Epithelial cell of proximal tubule (primary cell): ENCODE measurements at places on chromosomes 4 and X. TPM values are rescaled to one million over a fixed set of nuclear protein-coding genes. Genes with fewer than 3 reads are reported as not detected.

AFF1 gene
- total RNA-seq = 12.5 and 13.2 TPM in 2 replicates

BBS12 gene
- total RNA-seq = 2.2 and 3.5 TPM in 2 replicates

MORF4L2 gene
- total RNA-seq = 273 and 369 TPM in 2 replicates

PDCL2 gene
- not detected in 2 replicates for total RNA-seq

XAGE2 gene
- not detected in 2 replicates for total RNA-seq

SUPT20HL1 gene
- total RNA-seq = not detected in 2 replicates

PLAC1 gene
- 0.29 TPM in 1 of 2 replicates, not detected in the other for total RNA-seq

FMR1NB gene
- not detected in 2 replicates for total RNA-seq

S100P gene
- 0.14 and 92.5 TPM in 2 replicates for total RNA-seq

DNA sequence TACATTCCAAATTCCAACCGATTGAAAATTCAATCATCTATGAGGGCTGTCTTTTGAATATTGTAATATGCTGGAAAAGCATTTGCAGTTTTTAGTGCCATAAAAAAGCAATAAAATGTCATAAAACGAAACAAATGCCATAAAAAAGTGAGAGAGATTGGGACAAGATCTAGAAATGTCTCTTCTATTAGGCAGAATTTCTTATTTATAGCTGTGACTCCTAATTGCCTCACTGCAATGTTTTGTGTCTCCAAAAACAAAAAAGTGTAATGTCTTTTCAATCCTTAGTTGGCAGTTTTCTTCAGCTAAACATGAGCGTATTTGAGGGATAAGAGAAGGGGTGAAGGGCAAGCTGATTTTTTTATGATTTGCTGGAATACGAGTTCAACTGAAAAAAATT is 153.9 kb downstream of the NAF1 start:
- DNase-seq = no peak

DNA sequence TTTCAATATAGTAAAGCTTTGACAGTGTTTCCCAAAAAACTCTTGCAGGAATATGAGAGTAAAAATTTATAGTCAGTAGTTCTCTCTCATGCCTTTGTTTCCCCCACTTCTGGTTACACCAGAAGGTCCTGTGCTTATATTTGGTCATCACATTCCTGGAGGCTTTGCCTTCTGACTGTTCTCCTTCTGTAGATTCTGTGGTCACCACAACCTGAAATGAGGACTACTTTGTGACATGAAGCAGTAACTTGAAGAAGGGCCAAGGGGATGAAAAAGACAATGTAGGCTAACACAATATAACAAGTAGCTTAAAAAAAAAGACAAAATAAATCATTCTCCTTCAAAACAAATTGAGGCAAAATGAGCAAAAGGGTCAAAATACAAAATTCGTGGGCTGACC is 366.2 kb upstream of the NR3C2 start:
- no peak for DNase-seq

DNA sequence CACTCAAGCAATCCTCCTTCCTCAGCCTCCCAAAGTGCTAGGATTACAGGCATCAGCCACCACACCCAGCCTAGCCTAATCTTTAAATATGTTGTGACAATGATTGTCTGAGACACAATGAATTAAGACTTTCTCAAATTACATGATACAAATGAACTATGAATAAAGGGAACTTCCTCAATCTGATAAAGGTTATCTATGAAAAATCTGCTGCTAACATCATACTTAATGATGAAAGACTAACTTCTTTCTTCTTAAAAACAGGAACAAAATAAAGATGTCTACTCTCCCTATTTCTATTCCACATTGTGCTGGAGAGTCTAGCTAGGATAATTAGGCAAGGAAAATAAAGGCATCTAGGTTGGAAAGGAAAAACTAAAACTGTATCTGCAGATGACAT is 60.0 kb downstream of the PDHA1 start:
- DNase-seq = no peak

GRCh38 chrX:124209792-124210576 is 122.5 kb upstream of the TEX13D start:
- no peak for DNase-seq

- DNase-seq = no peak
Measured at GRCh38 chr4:107131295-107131694, 95.2 kb upstream of the DKK2 start.

GRCh38 chr4:111501946-111502345 is 643.3 kb upstream of the FAM241A start:
- DNase-seq = no peak

- no peak for DNase-seq
Measured at GRCh38 chrX:70908541-70908940, at the start of gene TEX11. Gene TEX11, minus strand, starts transcription at chrX:70908711. Its CDS starts 922 bp downstream, at chrX:70907789.

DNA sequence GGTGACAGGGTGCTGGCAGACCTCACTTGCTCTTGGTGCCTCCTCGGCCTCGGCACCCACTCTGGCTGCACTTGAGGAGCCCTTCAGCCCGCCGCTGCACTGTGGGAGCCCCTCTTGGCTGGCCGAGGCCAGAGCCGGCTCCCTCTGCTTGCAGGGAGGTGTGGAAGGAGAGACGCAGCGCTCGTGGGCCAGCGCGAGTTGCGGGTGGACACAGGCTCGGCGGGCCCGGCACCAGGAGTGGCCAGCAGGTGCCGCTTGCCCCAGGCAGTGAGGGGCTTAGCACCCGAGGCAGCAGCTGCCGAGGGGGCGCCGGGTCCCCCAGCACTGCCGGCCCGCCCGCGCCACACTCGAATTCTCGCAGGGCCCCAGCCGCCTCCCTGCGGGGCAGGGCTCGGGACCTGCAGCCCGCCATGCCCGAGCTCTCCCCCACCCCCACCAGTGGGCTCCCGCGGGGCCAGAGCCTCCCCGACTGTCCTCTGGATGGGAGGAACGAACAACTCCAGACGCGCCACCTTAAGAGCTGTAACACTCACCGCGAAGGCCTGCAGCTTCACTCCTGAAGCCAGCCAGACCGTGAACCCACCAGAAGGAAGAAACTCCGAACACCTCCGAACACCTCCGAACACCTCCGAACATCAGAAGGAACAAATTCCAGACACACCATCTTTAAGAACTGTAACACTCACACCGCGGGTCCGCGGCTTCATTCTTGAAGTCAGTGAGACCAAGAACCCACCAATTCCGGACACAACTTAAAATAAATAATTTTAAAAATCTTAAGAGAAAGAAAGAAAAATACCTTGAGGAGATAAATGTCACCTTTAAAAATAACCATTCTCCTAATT is 311.1 kb upstream of the SLC7A11 start:
- no peak for DNase-seq

DNA sequence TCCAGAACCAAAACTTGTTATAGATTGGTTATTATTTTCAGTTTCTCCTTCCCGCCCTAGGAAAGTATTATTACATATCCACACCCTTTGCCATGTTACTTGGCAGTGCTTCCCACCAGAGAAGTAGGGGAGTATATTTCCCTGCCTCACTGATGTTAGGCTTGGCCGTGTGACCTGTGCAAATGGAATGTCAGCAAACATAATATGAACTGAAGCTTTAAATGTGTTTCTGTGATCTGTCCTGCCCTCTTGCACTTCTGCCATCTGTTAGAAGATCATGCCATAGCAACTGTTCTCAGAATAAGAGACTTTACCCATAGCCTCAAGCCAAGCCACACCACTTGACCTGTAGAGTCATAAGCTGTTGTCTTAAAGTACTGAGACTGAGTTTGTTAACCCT is 36.7 kb upstream of the NEUROG2 start:
- DNase-seq = peak; percentile 44

DNA sequence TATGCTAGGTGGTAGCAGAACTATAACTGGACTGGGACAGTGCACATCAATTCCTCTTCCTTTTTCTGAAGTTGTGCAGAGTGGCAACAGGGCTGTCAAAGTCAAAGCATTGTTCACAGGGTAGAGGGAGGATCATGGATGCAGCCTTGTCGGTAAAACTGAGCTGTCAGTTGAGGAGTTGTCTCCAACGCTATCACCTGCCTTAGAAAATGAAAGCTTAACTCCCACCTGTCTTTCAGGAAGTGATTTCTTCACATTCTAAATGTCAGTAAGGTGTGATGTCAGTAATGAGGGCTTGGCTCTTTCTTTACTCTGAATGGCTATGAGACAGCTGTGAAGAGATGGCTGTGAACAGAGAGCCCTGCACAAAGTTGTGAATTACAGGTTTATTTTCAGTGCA is 66.4 kb upstream of the BANK1 start:
- DNase-seq = no peak

GRCh38 chrX:30643313-30643821 is 9.9 kb upstream of the GK start:
- DNase-seq = no peak

- DNase-seq = peak; percentile 62
Measured at GRCh38 chr4:69056921-69057550, 39.2 kb upstream of the UGT2B7 start.

DNA sequence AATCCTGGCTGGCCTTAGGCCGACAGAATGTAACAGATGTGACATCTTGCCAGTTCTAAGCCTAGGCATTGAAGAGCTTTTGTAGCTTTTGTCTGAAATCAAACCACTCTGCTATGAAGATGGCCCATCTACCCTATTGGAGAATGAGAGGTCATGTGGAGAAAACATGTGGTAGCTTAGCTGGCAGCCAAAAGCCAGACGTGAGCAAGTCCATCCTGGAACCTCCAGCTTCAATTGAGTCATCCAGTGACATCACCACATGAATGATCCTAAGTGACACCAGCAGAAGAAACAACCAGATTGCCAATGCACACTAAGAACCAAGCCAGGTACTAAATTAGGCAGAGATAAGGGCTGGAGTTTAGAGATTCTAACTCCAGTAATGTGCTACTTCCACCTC is 154.8 kb upstream of the ZFP42 start:
- no peak for DNase-seq

DNA sequence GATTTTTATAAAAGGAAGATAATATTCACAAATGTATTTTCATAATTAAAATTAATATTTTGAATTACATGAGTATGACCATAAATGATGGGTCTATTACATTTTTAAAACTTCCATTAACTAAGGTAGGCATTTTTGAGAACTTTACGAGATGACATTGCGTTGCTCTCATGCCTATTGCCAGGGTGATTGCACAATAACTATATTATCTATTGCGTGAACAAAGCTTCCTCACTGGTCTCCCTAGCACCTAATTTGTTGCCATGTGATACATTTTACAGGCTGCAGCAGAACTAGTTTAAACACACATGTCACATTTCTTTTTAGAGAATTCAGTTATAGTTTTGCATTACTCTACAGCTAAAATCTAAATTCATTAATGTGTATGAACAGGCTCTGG is 289.7 kb upstream of the GRID2 start:
- no peak for DNase-seq

DNA sequence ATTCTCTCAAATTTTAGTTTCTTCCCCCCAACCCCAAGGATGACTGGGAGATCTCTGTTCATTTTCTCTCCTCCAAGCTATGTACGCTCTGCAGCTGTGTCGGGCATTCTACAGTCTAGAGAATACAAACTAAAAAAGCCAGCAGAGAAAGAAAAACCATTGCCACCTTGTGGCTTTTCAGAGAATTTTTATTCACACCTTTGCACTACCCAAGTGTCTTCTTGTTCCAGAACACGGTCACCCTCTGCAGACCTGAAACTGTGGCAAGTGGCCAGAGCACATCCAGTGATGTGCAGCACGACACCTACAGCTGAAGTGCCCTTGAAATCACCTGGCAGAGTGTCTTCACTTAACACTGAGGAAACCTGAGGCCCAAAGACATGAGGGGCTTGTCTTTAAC is 68.6 kb downstream of the CHST7 start:
- DNase-seq = no peak

DNA sequence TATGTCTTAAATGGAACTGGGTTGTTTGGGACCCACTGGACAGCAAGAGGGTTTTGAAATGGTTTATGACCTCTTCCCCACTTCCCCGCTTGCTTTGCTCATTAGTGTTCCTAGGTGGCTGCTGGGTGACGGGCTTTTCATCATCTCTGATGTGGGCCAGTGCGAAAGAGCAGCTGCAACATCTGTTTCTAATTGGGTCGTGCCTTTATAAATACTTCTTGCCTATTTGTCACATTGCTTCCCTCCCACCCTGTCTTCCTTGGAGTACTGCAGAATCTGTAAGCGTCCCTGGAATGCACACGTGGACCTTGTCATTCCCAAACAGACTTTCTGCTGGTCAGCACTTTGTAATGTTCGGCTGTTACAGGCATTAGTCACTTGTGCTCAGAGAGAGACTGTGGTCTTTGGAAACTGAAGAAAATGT is 35.2 kb downstream of the SEPTIN11 start:
- DNase-seq = peak; percentile 97

DNA sequence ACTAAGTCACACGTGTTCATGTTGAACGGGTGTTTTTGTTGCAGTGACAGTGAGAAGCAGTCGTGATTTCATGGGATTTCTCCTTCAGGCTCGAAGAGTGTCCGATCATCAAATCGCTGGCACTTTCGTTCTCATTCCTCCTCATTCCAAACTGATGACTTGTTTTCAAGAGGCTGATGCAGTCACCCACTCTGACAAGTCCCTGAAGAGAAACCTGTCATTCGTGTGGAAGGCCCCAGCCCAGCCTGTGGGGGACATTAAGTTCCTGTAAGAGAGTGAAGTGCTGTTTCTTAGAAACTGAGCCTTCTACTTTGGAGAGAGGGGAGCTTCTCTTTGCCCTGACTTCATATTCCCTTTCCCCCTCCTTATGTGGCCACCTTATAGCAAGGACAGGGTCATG is 8.0 kb downstream of the REELD1 start:
- DNase-seq = no peak

DNA sequence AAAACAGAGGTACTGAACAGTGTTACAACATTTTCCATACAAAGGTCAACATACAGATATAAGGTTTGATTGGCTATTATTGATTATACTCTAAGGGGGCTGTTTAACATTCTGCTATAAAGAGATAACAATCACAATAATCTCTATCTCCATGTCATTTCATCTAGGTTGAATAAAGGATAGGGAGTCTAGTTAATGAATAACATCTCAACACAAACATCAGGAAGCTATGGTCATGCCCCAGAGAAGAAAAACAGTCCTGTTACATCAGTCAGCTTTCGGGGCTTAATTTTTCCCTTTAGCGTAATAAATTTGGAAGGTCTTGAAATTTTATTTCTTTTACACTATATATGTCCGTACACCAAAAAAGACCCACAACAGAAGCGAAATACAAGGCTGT is 41.5 kb upstream of the DCAF8L2 start:
- no peak for DNase-seq

- DNase-seq = no peak
Measured at GRCh38 chrX:140505421-140506337, 810 bp upstream of the SOX3 start.

DNA sequence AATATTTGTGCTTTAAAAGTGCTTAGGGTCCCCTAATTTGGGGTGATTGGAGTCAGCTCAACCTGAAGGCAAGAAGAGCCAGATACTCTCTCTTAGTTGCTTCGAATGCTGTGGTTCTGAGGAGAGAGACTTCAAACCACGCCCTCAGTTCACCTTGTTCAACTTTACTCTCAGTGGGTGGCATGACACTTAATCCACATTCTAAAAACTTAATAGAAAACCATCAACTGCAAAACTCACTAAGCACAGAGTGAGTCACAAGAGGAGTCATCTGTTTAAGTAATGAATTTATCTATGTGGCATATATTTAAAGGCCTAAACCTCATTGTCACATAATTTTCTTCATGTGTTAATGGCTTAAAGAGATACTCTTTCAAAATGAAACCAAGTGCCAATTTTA is 99.5 kb upstream of the SLC4A4 start:
- DNase-seq = peak; percentile 76

- DNase-seq = no peak
Measured at GRCh38 chrX:44344194-44344593, 722 bp upstream of the EFHC2 start.

GRCh38 chr4:110550260-110550659 is 72.6 kb downstream of the PITX2 start:
- no peak for DNase-seq
